ENCODE measurements at places on chromosomes 1 and 21. TPM values are rescaled to one million over a fixed set of nuclear protein-coding genes. Genes with fewer than 3 reads are reported as not detected.

- DNase-seq: no peak
Measured at GRCh38 chr1:151829352-151830046, 2.1 kb downstream of the RORC start.

DNA sequence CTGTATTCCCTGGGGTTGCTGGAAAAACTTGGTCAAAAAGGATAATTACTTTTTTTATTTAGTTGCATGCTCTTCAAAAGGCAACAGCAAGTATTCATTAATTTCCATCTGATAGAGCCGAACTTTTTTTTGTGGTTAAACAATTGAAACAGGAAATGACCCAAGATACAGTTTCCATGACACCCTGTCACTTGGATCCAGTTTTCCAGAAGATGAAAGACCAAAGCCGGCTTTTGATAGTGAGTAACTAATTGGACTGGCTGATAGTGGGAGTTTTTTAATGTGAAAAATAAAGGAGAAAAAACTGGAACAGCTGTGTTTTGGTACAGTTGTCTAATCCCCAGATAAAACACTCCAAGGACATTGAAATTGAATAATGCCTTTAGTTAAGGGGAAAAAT is 33.0 kb downstream of the CACHD1 start:
- peak; percentile 66 for DNase-seq

- peak; percentile 94 for DNase-seq
Measured at GRCh38 chr1:94045465-94046056, 75.4 kb downstream of the ABCA4 start.

DNA sequence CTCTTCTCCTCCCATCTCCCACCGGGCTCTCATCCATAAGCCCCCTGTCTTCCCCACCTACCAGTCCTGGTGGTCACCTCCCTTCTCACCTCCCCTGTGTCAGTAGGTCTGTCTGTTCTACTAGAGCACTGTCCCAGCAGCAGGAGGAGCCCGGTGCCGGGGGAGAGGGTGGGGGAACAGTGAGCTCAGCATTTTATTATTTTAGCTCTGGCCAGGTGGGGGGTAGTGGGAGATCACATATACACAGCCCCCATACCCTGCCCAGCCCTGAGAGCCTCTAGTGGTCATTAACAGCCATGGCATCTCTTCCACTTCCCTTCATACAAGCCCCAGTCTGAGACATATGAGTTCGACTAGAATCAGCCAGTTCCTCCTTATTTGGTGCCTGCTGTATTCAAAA is at the start of gene TMOD4:
TSS of gene TMOD4 (minus strand) at position 119 of the 400 bp plus-strand sequence. CDS start 1,106 bp downstream, outside the sequence.
- DNase-seq: peak; percentile 47

S100A7A gene
- total RNA-seq: not detected

DVL1 gene
- total RNA-seq: 45.8 TPM

EFNA1 gene
- total RNA-seq: 15.3 TPM

ERG gene
- 14.2 TPM for total RNA-seq

VHLL gene
- total RNA-seq: not detected

PYHIN1 gene
- 0.22 TPM for total RNA-seq

L1TD1 gene
- total RNA-seq: 0.84 TPM

F5 gene
- 0.31 TPM for total RNA-seq
